Temporal lobe (tissue), 4 donors: ENCODE measurements at places on chromosomes 4 and X. TPM values are rescaled to one million over a fixed set of nuclear protein-coding genes. Genes with fewer than 3 reads are reported as not detected.

Gene ASB12
- total RNA-seq: 0.25 TPM

Gene DCK
- total RNA-seq: 65.9 TPM

Gene PAGE4
- not detected for total RNA-seq

Gene KLF3
- 25.3 TPM for total RNA-seq

Gene EDNRA
- 5.4 TPM for total RNA-seq

Gene NAA11
- not detected for total RNA-seq

Gene ARHGAP10
- total RNA-seq: 1.2 TPM

Gene CFAP99
- not detected for total RNA-seq

Gene YY2
- total RNA-seq: 0.98 TPM

Gene HERC5
- 2.0 TPM for total RNA-seq

Gene CENPVL1
- total RNA-seq: 1.7 TPM

Gene HHIP
- 2.0 TPM for total RNA-seq

Gene KIT
- 75.5 TPM for total RNA-seq

Gene CCNQ
- 13.8 TPM for total RNA-seq
